ENCODE measurements at places on chromosomes 7 and 10.

DNA sequence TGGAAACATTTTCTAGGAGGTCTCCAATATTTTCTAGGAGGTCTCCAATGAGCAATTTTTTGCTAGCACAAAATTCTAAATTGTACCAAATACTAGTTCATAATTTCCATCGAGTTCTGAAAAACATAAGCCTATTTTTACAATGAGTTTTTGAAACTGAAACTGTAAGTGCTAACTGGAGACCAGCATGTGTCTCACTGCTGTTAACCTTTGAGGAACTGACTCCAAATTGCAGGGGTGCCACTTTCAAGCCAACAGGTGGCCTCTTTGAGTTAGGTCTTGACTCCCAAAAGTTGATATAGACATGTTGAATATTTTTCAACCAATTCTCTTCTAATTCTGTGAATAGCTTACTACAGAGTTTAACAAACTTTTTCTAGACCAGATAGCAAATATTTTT lies 58.8 kb downstream of the CAV1 start:
- DNase-seq = peak; percentile 10

GRCh38 chr7:71504697-71505441 lies 372.9 kb downstream of the GALNT17 start:
- no peak for DNase-seq

- no peak for DNase-seq
Observed at GRCh38 chr7:100393233-100393905, 20.1 kb downstream of the PILRA start.

GRCh38 chr7:64876792-64877713 lies 26.0 kb upstream of the ZNF273 start:
- no peak for DNase-seq

DNA sequence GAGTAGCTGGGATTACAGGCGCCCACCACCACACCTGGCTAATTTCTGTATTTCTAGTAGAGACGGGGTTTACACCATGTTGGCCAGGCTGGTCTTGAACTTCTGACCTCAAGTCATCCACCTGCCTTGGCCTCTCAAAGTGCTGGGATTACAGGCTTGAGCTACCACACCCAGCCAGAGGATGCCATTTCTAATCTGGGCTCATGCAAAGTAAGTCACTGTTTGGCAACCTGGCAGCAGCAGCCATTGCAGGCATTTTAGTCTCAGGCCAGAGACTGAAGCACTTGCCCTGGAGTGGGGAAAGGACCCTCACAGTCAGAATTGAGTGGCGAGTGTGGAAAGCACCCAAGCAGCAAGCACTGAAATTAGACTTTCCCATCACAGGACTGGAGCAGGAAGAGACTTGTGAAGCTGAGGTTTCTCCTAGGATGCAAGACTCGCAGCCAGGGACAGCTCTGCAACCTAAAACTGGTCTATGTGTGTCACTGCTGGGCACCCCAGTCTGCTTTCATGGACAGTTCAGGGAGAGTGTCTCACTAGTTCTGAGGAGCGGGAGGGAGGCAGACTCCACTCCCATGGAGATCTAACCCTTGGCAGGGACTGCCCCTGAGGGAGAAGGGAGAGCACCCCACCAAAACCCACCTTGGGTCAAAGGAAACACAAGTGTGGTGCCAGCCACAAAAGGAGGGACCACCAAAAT lies 27.6 kb downstream of the SNX13 start:
- DNase-seq = no peak

- no peak for DNase-seq
Observed at GRCh38 chr10:133393401-133394063, 425 bp upstream of the MTG1 start.

DNA sequence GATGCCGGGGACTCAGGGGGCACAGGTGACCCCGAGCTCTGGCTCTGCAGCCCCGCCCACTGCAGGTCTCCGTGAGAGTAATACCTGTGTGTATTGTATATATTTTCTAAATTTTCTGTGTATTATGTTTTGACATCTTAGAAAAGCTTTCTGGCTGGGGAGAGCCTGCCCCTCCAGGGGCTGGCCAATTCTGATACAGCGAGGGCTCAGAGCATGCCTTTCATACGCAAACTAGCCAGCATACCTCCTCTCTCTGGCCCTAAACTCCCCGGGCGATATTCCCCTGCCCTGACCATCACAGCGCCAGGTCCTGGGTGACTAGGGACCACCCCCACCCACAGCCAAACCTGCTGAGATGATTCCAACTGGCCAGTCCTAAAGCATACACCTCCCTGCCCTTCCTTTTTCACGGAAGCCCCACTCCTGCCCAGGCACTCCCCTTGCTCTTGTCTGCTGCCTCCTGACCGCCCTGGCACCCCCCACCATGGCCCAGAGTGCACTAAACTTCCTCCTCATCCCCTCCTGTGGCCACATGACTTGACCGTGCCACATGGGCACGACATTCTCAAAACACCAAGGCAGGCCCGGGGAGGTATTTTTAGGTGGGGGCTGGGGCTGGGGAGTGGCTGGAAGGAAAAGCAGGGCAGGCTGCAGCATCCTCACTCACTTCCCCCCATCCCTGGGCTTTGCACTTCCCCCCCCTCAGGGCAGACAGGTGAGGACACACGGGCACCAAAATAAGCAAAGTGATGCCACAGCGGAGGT lies 61.5 kb downstream of the INSIG1 start:
- no peak for DNase-seq

- no peak for DNase-seq
Observed at GRCh38 chr7:70487428-70487827, 644.5 kb upstream of the GALNT17 start.

- DNase-seq = no peak
Observed at GRCh38 chr10:119210633-119211032, 3.3 kb downstream of the GRK5 start.

GRCh38 chr10:122721111-122721510 lies 21.5 kb upstream of the C10orf120 start:
- no peak for DNase-seq

- DNase-seq = no peak
Observed at GRCh38 chr7:114791771-114792170, 130.1 kb upstream of the MDFIC start.

- no peak for DNase-seq
Observed at GRCh38 chr7:103805346-103805745, 184.1 kb downstream of the RELN start.

DNA sequence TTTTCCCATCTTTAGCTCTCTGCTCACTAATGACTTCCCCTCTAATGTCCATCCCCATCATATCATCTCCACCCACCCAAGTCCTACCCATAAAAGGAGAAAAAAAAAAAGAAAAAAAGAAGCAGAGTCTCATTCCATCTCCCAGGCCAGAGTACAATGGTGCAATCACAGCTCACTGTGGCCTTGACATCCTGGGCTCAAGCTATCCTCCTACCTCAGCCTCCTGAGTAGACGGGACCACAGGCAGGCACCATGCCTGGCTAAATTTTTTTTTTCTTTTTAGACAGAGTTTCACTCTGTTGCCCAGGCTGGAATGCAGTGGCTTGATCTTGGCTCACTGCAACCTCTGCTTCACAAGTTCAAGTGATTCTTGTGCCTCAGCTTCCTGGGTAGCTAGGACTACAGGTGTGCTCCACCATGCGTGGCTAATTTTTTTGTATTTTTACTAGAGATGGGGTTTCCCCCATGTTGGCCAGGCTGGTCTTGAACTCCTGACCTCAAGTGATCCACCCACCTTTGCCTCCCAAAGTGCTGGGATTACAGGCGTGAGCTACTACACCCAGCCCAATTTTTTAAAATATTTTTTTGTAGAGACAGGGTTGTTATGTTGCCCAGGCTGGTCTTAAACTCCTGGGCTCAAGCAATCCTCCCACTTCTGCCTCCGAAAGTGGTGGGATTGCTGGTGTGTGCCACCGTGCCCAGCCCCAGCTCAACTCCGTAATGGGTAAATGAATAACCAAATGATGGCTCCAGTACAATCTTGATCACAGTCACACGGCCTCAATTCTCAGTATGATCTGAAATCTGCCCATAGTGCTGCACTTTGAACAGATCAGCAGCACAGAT lies 24.6 kb upstream of the SGMS1 start:
- DNase-seq = no peak

DNA sequence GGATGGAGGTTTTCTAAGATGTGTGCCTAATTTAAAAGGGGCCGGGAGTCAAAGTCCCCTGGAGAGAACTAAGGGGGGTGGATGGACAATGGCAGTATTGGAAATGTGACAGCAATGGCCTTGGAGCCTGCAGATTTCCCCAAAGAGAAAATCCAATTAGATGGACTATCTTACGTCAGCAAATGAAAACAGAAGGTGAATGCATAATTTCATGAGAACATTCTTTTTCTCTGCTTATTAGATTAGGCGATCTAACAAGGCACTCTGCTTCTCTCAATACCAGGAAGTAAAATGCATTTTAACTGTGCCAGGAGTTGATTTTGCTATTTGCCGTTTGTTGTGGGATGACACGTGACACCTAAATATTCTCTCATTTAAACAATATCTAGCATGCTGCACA lies 226.6 kb downstream of the ADAM12 start:
- no peak for DNase-seq

- no peak for DNase-seq
Observed at GRCh38 chr10:131871673-131872005, 29.2 kb upstream of the PPP2R2D start.

GRCh38 chr7:55073051-55073511 lies 54.3 kb downstream of the EGFR start:
- DNase-seq = no peak

- DNase-seq = no peak
Observed at GRCh38 chr7:114356133-114356532, 58.5 kb upstream of the FOXP2 start.

GRCh38 chr7:149833495-149834130 lies 4.6 kb upstream of the ZNF862 start:
- DNase-seq = no peak

GRCh38 chr10:104328896-104329710 lies 9.2 kb downstream of the ITPRIP start:
- no peak for DNase-seq

GRCh38 chr10:3482200-3482993 lies 302.6 kb downstream of the KLF6 start:
- DNase-seq = no peak

DNA sequence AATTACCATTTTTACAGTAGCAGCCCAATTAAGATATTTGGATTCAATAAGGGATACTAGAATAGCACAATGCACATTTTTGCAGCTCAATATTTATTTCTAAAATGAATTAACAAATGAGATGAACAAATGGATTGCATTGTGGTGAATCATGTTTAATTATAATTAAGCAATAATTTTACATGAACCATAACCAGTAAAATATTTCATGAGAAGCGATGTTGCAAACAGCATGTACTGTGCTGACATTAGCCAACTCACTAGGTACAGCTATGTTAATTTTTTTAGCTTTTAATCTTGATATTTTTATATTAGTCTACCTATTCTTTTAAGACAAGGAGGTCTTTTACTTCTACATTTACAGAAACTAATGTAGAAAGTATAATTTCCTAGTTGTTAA lies 399.1 kb upstream of the AKR1E2 start:
- DNase-seq = no peak

- no peak for DNase-seq
Observed at GRCh38 chr7:44484482-44485313, 5.8 kb downstream of the NUDCD3 start.

DNA sequence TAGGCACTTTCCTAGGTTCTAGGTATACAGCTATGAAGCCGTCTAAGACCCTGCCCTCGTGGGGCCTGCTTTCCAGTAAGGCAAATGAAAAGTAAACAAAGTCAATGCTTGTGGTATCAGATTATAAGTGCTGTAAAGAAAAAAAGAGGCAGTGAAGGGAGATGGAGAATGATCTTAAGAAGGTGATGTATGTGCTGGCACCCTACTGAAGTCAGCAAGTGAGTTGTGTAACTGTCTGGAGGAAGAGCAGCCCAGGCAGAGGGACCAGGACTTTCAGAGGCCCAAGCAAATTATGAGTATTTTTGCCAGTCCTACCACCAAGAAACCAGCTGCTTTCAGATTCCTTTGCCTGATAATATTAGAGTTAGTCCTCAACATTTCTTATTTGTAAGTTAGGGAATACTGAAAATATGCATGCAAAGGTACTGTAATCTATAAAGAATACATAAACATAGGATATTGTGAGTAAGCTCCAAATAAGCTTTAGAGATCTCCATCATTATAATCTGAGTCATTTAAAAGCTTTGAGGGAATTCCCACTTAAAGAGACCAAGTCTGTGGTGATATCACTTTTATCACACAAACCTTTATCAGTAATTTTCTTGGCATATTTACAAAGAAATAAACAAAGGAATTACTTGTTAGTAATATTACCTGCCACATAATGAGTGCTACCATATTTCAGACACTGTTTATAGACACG lies 329.2 kb upstream of the LRGUK start:
- no peak for DNase-seq

GRCh38 chr10:6813856-6814255 lies 233.8 kb upstream of the PRKCQ start:
- no peak for DNase-seq

GRCh38 chr7:98287486-98287959 lies 6.0 kb downstream of the BRI3 start:
- DNase-seq = no peak

DNA sequence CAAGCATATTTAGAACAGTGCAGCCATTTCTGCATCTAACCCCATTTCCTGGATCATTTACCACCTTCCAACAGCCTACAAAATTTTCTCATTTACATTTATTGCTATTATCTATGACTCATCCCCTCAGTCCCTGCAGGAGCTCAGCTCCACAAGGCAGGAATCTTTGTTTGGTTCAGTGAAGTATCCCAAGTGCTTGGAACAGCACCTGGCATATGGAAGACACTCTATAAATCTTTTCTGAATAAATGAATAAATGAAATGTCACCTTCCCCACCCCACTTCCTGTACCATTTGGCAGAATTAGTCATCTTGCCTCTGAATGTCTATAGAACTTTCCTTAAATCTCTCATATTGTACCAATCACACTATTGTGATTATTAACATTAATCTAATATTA lies 110.7 kb downstream of the HIP1 start:
- no peak for DNase-seq

DNA sequence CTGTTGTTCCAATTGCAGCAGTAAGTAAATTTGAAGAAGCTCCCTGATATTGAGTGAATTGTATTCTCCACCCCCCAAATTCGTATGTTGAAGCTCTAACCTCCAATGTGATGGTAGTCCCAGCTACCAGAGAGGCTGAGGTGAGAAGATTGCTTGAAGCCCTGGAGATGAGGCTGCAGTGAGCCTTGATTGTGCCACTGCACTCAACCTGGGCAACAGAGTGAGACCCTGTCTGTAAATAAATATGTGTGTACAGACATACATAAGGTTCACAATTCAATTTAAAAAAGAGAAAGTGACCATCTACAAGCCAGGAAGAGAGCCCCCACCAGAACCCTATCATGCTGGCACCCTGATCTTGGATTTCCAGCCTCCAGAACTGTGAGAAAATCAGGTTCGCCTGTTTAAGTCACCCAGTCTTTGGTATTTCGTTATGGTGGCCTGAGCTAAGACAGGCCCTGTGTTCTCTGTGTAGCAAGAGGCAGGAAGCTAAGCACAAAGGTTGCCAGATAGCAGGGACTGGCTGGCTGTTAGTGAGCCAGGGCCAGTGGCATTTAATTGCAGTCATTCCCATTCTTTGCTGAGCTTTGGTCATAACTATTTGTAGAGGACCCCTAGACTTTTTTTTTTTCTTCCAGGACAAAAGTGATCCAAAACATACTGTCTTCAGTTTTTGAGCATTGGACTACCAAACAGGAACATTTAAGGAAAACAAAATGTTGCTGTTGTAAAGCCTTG lies 45.6 kb downstream of the AUTS2 start:
- DNase-seq = no peak

GRCh38 chr7:128236924-128237586 lies 4.0 kb upstream of the LEP start:
- DNase-seq = no peak

- DNase-seq = no peak
Observed at GRCh38 chr7:147731311-147731710, 859.3 kb upstream of the C7orf33 start.

- no peak for DNase-seq
Observed at GRCh38 chr7:40945788-40946187, 757.1 kb downstream of the INHBA start.

Measured in GM12891 (cell line).